Activated CD8-positive, alpha-beta T cell treated with anti-CD3 and anti-CD28 coated beads, Interleukin-2, amount 10 ng/mL, durations not matched to agents 7 days and 5 days (primary cell): ENCODE measurements at places on chromosomes 11 and 22. TPM values are rescaled to one million over a fixed set of nuclear protein-coding genes. Genes with fewer than 3 reads are reported as not detected.

DNA sequence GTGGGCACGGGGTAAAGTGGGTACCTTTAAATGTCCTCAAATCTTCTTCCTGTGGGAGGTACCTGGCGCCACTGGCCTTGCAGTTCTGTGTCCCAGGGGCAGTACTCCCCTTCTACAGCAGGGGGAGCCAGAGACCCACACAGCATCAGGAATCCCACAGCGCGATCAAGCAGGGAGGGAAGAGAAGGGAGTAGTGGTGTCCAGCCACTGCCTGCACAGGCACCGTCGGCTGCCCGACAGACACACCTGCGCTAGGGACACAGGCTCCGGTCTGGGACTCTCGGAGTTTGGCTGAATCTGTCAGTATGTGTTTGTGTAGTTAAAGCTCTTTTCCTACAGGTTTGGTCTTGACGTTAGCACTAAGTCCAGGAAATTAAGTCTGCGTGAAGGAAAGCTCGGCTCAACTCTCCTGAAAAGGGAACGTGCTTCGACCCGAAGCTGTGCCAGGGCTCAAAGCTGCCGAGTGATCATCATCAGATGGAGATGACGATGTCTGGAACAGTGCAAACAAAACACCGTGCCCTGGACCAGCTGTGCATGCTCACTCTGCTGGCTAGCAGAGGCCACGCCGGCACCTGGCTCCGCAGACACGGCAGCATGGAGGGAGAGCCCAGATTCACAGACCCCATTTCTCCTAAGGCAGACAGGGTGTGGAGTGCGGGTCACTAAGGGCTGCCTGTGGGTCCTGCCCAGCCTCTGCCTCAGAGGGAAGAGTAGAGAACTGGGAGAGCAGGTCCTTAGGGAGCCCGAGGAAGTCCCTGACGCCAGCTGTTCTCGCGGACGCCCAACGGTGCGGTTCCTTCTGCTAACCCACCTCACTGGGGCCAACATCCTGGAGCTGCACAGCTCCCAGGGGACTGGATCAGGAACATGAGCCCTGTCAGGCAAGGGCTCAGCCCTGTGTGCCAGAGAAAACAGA lies 56.0 kb upstream of the BID start:
- no peaks in the 10 kb centered on the region for H3K27me3 ChIP-seq
- H3K27ac ChIP-seq, result no peak overlapping the region
- peaks cover 3% of the 10 kb centered on the region for H3K36me3 ChIP-seq
- H3K4me1 ChIP-seq, result peaks cover 5% of the 10 kb centered on the region
- H3K4me3 ChIP-seq, result no peak overlapping the region

GRCh38 chr11:65206441-65206841 lies 24.7 kb downstream of the CAPN1 start:
- H3K4me3 ChIP-seq, result no peak overlapping the region
- H3K4me1 ChIP-seq, result peaks cover 13% of the 10 kb centered on the region
- H3K36me3 ChIP-seq, result peaks cover 36% of the 10 kb centered on the region
- no peak for DNase-seq
- H3K27me3 ChIP-seq, result no peaks in the 10 kb centered on the region

DNA sequence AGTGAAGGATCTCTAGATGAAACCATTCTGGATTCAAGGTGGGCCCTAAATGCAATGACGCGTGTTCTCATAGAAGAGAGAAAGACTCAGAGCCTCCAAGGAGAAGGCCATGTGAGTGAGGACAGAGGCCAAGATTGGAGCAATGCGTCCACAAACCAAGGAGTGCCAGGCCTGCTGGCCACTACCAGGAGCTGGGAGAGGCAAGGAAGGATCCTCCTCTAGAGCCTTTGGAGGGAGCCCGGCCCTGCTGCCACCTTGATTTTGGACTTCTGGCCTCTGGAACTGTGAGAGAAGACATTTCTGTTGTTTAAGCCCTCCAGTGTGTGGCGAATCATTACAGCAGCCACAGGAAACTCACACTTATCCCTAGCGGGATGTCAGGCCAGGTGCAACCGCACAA lies 52.7 kb upstream of the SHANK2 start:
- no peak overlapping the region for H3K4me3 ChIP-seq
- no peak overlapping the region for H3K27ac ChIP-seq
- H3K4me1 ChIP-seq, result no peaks in the 10 kb centered on the region

CBY1 gene
- total RNA-seq, result 13.6 TPM

SLC1A2 gene
- not detected for total RNA-seq
